ENCODE measurements at places on chromosomes 3 and 15.

- DNase-seq = peak; percentile 18
These were observed 110.8 kb downstream of the GREM1 start for GRCh38 chr15:32828507-32829186.

GRCh38 chr15:56835718-56836171 lies 82.7 kb upstream of the TCF12 start:
- no peak for DNase-seq

GRCh38 chr15:25850154-25851111 lies 12.7 kb downstream of the ATP10A start:
- peak; percentile 34 for DNase-seq

DNA sequence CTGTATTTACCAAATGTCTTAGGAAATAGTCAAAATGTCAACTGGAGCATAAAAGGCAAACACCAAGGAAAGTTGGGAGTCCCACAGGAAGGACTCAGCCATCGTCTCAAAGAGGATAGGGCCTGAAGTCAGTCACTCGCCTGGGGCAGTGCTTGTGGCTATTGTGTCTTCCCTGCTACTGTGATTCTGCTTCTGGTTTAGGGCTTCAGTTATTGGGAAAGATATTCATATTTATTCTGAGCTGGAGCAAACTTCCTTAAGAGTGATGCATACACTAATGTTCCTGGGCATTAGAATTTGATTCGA lies 118.1 kb downstream of the EDEM1 start:
- no peak for DNase-seq

DNA sequence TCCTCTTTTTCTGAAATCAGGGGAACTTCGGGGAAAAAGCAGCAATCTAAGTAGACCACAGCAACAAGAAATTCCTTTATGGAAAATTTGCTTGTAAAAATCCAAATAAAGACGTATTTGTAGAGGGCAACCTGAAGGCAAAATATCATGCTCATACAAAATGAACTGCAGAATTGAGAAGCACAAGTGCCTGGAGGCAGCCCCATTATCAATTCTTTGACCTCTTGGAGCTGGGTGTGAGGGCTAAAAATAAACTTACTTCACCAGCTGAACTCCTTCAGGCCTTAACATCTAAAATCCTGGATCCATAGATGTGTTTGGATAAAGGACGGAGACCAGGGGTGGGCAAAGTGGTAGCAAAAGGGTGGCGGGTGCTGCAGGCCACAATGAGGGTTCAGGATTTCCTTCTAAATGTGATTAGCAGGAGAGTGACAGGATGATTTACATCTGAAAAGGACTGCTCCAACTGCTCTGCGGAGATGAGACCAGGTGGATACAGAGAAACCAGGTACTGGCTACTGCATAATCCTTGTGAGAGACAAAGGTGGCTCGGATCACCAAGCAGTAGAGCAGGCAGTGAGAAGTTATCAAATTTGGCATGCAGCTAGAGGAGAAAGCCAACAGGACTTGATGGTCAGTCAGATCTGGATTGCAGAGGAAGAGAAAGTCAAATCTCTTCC lies 81.7 kb upstream of the TJP1 start:
- DNase-seq = no peak

DNA sequence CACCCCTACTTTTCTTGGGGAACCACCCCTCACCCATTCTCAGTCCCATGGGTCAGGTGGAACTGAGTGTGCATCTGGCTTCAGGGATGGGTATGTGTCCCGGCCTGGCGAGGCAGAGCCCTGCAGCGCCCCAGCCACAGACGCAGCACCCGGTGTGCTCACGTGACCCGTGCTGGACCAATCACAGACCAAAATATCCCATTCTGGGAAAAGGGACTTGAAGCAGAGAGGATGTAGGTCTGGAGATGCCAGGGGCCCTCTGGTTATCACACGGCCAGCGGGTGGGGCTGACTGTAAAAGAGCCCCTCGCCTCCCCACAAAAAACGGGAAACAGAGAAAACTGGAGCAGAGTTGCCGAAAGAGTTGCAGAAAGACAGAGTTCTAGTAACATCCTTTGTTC lies 138.0 kb upstream of the RAD18 start:
- no peak for DNase-seq

DNA sequence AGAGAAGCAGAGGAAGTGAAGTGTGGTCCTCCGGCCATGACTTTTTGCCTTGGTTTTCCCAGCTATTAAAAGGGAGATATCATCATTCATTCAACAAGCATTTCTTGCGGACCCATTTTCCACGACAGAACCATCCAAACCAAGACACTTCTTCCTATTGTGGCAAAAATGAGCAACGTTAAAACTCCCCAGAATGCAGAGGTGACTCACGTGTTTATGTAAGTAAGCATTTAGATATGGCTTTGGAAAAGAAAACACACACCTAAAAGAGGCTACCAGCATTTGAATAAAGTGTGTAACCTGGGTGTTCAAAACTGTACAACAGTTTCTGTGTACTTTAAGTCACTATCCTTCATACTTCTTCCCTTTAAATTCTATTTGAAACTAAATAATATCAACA lies 181.3 kb downstream of the RORA start:
- peak; percentile 7 for DNase-seq

GRCh38 chr3:30495172-30496065 lies 111.0 kb upstream of the TGFBR2 start:
- no peak for DNase-seq

GRCh38 chr15:42800731-42801474 lies 64.0 kb upstream of the CDAN1 start:
- DNase-seq = no peak

DNA sequence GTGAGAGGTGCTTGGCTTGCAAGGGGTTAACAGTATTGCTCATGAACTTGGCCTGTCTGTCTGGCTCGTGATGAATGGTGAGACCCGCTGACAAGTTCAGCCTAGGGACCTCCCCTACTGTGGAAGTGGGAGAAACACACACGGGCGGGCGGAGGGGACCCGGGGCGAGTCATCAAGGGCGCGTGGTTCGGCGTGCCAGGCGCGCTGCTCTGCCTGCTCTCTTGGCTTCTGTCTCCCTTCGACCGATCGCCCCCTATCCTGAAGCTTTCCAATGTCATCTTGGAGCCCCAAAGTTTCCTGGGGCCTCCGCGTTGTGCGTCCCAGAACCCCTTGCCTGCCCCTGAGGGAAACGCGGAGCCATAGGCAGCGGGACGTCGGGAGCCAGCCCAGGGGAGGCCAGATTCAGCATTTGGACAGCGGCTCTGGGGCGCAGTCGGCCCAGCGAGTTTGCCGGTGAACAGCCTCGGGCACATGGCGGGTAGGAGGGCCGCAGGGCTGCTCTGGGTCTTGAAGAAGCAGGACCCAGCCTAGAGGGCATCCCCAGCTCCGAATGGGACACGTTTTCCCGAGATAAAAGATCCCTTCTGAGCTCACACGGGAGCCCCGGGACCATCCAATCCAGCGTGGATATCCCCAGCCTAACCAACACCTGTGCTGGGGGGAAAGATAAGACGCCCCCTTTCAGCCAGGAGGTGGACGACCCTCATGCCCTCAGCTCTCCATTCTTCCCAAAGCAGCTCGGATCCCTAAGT lies 27.0 kb upstream of the POLG start:
- peak; percentile 26 for DNase-seq

All from bronchial epithelial cell (primary cell).